GM19239 (cell line): ENCODE measurements at places on chromosomes 11 and 22.

DNA sequence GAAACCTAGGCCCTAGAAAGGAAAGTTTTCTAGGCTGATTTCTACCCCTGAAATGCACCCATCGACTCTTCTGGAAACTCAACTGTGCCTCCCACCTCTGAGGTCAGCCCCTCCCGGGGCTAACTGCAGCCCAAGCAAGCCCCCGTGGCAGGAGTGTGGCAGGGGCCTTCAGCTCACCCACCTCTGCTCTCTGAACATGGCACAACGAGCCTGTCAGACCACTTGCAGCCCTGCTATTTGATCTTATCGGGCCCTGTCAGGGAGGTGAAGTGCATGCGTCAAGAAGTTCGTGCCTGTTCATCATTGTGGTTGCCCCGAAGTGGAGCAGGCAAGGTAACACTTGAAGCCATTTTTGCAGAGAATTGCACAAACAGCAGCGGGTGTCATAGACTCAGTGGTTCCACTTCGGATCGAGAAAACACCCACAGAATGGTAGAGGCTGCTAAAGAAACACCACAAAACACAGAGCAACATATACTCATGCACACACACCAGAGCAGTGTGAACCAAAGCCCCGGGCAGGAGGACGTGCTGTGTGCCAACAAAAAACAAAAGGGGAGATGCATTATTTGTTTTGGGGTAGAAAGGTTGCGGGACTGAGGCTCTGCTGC, 262.7 kb downstream of the ETS1 start:
- DNase-seq: no peak

GRCh38 chr11:67503119-67504004, 1.8 kb downstream of the PITPNM1 start:
- DNase-seq: no peak

DNA sequence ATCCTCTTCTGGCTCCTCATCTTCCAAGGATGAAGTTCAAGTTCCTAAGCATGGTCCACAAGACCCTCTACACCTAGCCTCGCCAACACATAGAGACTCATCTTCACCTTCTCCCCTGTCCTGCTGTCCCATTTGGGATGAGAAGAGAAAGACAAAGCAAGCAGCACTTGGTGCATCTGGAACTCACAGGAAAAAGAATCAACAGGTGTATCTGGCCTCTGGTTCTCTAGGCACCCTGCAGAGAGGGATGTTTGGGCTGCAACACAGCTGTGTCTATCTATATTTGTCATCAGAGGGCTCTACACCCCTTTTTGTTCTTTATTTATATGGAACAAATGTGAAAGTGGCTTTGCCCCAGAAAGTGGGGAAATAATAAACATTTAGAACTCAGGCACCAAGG, 82.1 kb upstream of the GALNT18 start:
- no peak for DNase-seq

DNA sequence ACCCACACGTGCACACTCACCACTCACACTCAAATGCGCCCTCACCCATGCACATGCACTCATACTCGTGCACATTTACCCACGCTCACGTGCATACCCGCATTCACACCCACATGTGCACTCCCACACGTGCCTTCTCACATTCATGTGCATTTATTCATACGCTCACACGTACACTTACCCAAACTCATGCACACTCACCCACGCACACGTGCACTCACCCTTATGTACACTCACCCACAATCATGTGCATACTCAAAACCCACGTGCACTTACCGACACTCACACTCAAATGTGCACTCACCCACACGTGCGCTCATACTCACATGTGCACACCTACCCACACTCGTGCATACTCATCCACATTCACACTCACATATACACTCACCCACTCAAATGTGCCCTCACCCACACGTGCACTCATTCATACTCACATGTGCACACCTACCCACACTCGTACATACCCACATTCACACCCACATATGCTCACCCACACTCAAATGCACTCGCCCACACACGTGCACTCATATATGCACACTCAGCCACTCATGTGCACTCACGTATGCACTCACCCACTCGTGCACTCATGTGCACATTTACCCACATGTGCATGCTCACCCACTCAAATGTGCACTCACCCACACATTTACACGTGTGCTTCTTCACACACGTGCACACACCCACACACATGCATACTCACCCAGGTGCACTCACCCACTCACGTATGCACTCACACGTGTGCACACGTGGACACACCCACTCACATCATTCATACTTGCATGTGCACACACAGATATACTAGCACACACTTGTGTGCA, 84.4 kb downstream of the TRMU start:
- DNase-seq: no peak

DNA sequence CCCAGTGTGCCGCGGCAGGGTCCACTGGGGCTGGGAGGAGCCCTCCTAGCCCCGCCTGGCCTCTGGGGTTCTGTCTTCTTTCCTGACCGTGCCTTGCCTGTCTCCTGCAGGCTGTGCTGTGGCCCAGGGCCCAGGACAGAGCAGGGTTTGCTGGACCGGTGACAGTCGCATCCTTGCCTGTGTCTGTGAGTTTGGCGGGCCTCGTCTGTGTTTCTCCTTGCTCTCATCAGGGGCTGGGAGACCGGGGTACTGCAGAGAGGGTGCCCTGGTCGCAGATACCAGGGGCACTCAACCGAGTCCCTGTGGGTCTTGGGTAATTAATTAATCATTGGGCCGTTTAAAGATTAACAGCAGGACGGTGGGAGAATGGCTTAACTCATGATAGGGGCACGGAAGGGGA, 29.9 kb downstream of the RPL3 start:
- no peak for DNase-seq

GRCh38 chr11:111157571-111157970, 88.0 kb upstream of the POU2AF2 start:
- no peak for DNase-seq

- DNase-seq: no peak
Observed at GRCh38 chr11:19444231-19444630, 203.5 kb upstream of the E2F8 start.

DNA sequence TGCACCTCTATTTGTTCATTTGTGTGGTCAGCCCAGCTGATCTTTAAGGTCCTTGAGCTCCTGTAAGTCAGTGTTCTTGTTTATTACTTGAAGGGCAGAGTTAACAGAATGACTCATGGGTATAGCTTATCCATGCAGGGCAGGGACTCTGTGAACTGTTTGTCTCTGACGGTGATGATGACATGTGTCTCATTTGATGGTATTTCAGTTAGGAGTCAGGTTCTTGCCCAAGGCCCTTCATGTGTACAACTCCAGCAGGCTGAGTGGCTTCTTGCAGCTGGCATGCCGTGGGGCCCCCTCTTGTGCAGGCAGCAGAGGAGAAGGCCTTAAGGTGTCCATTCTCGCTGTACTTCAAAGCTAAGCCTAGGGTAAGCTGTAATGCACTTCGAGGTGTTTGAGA, 165.1 kb downstream of the DBX1 start:
- no peak for DNase-seq

DNA sequence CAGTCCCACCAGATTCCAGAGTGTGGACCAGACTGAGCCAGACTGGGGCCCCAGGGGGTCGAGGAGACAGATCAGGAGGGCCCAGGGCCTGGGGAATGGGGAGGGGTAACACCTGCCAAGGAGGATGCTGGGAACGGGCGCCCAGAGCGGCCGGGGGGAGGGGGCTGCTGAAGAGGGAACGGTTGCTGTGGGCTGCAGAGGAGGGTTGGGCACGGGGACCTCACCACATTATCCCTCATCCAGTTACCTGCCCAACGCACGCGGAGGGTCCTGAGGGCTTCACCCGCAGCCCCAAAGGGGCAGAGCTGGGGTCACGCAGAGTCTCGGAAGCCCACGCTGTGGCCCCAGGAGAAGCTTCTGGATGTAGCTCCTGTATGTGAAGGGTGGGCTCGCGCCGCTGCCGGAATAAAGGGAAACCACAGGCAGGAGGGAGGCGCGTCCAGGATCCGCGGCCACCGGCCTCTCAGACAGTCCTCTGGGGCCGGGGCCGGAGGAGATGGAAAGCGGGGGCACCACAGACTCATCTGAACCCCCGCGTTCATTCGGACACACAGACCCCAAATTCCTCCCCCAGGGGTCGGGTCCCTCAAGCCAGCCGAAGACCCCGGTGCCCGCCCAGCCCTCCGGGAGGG, 866 bp upstream of the SELENOO start:
- DNase-seq: no peak

GRCh38 chr11:110217223-110217877, 79.1 kb downstream of the RDX start:
- no peak for DNase-seq

GRCh38 chr11:3197878-3198528, 20.6 kb downstream of the MRGPRG start:
- no peak for DNase-seq

- no peak for DNase-seq
Observed at GRCh38 chr11:40647295-40647694, 812.2 kb downstream of the LRRC4C start.

- no peak for DNase-seq
Observed at GRCh38 chr22:19708321-19709011, 5.8 kb upstream of the SEPTIN5 start.

DNA sequence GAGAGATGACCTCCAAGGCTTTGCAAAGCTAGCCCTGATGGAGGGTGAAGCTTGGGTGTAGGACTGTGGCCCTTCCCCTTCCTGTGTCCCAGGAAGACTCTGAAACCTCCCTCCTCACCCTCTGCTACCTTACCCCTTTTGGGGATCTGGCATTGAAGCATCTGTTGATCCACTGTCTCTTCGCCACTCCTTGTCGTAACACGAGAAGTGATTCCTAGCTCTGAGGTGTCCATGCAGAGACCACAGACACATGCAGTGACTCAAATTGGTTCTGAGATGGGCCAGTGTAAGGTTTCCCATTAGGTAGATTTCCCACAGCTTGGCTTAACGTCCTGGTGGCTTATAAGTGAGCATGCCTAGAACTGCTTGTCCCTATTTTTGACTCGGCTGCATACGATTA, 101.4 kb downstream of the ZBTB16 start:
- DNase-seq: no peak

GRCh38 chr22:33062361-33062760, 4.2 kb upstream of the SYN3 start:
- no peak for DNase-seq

- no peak for DNase-seq
Observed at GRCh38 chr11:77557553-77557952, 32.2 kb upstream of the AQP11 start.

DNA sequence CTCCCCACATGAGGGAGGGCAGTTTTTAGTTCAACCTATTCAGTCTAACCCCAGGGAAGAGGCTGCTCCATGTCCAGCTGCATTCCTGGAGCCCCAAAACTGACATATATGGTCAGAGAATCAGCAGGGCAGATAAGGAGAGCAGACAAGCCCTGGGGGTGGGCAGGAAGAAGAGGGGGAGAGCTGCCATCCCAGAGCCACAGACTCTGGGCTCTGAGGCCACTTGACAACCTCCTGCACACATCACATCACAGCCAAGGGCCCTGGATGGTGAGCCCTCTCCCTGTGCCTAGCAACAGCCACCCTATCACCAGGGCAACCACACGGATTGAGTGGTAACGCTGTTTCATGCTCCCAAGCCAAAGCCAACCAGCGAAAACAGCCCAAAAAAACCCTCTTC, 3.1 kb downstream of the ARHGAP1 start:
- DNase-seq: no peak

DNA sequence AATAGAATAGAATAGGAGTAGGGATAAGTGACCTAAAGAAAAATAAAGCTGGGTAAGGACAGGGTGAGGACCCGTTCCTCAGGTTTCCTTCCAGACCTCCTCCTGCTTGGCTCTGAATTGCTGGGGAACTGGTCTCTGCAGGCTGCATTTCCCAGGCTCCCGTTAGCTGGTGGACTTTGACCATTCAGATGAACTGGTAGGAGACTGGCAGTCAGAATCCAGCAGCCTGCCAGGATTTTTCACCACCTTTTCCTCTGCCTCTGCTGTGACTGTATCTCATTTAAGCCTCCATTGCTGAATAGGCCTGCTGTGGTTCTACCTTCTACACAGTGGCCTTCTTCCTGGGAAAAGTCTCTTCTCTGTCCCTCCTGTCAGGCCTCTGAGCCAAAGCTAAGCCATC, 24.6 kb upstream of the SMPD1 start:
- no peak for DNase-seq

- no peak for DNase-seq
Observed at GRCh38 chr11:125175896-125176575, 11.5 kb downstream of the PKNOX2 start.

DNA sequence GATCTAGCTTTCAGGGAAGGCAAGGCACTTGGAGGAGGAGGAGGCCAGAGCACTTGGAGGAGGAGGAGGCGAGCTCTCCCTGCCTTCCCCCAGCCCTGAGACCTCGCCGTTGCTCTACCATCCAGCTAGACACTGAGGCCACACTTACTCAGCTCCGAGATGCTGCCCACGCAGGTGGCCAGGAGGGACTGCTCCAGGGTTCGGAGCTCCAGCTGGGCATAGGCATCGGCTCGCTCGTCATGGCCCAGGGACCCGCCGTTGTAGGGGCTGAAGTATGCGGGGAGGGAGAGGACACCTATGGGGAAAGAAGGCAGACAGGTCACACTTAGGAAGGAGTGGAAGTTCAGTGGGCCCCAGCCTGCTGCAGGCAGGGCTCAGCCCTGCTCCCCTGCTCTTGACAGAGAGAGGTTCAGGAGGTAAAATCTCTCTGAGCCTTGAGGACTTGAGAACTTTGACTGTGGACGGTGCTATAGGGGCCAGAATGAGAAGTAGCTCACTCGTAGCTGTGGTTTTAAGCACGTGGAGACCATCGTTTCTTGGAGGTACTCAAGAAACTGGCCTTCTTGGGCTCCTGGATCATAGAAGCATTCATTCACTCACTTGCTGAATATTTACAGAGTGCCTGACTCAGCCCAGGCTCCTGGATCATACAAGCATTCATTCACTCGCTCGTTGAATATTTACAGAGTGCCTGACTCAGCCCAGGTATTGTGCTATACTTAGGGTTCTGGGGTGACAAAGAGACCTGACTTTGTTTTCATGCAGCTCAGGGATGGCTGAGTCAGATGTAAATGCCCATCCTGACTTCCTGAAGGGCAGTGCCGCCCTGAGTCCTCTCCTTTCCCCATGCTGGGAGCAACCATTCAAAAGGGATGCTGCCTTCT, 99.2 kb downstream of the NAT10 start:
- DNase-seq: no peak

GRCh38 chr11:114259124-114259526, 37.1 kb upstream of the NNMT start:
- DNase-seq: no peak

DNA sequence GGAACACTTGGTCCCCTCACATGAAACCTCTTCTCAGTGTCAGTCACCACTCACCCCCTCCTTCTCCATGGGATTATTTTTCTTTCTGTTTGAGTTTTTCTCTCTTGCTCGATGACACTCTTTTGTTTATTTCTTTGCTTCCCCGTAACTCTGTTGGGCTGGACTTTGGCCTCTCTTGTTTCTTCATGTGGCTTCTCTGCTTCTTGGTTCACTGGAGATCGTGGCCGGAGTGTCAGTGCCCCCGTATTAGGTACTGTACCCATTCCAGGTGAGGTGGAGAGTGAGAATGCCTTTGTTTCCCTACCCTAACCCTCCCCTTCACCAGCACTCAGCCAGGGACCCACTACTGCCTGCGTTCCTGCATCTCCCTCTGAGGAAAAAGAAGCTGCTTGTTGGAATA, 32.5 kb downstream of the CYB5R2 start:
- DNase-seq: no peak
